Activated T-cell treated with anti-CD3 and anti-CD28 coated beads, Interleukin-2, amount 50 U/mL, for 4 hours (primary cell): ENCODE measurements at places on chromosomes 2 and 18. TPM values are rescaled to one million over a fixed set of nuclear protein-coding genes. Genes with fewer than 3 reads are reported as not detected.
A peak's percentile ranks its signal among the peaks of the same experiment; 100 is the strongest.

The DSG2 gene
- total RNA-seq: 0.33 TPM

- DNase-seq: no peak
Observed at GRCh38 chr18:21903709-21904108, 163.1 kb downstream of the MIB1 start.

GRCh38 chr2:98348066-98348561 lies 1.9 kb downstream of the CNGA3 start:
- no peak for DNase-seq

- peak; percentile 53 for DNase-seq
Observed at GRCh38 chr2:96527286-96528005, 9.1 kb upstream of the ARID5A start.

GRCh38 chr2:75632091-75632701 lies 14.4 kb upstream of the MRPL19 start:
- no peak for DNase-seq
